ENCODE measurements at places on chromosomes 5 and 9.

GRCh38 chr5:90915393-90915792 lies 356.8 kb downstream of the ADGRV1 start:
- DNase-seq, result no peak

DNA sequence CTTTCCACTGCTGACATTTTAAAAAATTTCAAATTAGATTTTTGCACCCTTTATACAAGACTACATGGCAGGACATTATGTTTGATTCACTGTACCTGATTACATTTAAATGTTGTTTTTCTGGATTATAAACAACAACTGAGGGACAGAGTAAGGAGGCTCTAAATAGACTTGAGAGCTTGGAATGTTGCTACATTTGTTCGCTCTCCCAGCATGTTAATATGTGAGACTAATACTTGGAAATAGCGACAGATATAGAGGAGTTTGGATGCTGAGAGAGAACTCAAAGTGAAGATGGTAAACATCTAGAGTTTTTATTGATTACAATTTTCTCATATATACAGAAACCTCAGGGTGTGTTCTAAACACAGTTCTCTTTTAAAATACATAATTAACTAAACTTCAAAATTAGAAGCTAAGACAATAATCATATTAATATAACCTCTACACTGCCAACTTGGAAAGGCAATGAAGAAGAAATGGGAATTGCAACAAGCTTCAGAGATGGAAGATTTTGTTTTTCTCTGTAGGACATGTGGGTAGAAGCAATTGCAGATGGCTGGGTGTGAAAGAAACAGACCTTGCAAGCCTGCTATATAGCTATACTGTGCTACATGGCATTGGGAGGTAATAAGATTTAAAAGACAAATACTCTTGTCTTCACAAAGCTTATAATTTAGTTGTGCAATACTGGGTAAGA lies 1.4 kb upstream of the NDFIP1 start:
- no peak for DNase-seq

DNA sequence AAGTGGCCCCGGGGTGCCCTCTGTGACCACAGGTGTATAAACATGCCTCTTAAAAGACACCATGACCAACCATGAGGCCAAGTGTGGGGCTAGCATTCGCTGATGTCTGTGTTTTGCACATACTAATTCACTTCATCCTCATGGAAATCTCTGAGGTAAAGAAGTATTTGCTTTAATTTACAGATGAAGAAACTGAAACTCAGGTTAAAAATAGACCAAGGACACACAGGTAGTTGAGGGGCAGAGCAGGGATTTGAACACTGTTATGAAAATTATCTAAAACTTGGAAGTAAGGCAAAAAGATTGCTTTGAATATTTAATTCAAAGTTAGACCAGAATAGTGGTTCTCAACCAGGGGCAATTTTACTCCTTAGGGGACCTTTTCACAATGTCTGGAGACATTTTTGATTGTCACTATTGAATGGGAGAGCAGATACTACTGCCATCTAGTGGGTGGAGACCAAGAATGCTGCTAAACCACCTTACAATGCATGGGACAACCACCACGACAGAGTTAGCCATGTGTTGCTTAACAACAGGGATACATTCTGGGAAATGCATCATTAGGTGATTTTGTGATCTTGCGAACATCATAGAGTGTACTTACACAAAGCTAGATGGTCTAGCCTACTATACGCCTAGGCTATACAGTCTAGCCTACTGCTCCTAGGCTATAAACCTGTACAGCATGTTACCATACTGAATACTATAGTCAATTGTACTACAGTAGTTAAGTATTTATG lies 8.0 kb upstream of the FXN start:
- DNase-seq, result peak; percentile 31

- DNase-seq, result no peak
Observed at GRCh38 chr9:1454616-1455347, 404.6 kb downstream of the DMRT2 start.

DNA sequence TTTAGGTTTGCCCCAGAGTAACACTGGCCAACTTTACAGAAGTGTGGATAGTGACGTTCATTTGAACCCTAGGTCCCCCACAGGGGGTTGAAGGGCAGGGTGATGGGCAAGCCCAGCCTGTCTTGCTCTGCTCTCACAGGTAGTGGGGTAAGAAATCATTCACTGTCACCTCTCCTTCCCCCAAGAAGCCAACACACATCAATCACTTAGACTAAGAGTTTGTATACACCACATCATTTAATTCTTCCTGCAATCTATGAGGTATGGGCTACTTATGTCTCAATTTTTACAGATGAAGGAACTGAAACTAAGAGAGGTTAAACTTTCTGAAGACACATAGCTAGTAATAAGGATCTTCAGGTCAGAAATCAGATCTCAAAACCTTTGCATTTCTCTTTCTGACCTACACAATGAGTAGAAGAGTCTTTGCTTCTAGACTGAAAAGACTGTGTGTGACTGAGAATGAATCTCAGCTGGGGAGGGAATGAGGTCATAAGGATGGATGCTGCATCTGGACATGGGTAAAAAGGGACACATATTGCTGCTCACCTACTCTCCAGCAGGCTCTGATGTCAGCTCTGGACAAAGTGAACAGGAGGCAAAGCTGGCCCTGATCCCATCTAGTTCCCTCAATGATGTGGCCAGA lies 81.0 kb upstream of the EQTN start:
- DNase-seq, result no peak

GRCh38 chr9:68808338-68808890 lies 103.4 kb downstream of the PIP5K1B start:
- no peak for DNase-seq

- DNase-seq, result no peak
Observed at GRCh38 chr5:107874795-107875194, 204.1 kb upstream of the EFNA5 start.

GRCh38 chr9:114250648-114251047 lies 72.2 kb upstream of the ORM1 start:
- DNase-seq, result no peak

DNA sequence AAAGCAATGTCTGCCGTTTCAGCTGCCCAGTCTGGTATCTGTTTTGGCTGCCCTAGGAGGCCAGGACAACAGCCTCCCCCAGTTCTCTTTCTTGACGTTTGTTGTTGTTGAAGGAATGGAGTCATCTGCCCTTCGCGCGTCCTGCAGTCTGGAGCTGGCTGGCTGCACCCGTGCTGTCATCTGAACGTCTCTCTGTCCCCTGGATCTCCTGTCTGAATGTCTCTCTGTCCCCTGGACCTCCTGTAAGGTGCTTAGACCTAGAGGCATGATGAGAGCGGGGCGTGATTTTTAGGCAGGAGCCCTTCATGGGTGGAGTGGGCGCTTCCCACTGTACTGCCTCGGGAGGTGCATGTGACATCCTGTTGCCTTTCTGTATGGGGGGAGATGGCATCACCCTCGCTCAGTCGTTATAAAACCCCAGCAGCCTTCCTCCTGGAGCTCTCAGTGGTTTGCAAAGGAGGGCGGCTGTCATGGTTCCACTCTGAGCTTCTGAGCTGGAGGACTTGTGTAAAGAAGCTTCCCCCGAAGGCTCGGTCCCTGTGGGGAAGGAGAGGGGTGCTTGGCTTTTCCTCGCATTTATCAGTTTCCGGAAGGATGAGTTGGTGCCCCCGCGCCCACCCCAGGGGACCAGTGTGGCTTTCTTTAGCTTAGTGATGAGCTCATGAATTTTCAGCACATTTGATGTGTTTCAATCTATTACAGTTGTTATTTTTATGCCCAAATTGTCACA lies 49.8 kb upstream of the OLFM1 start:
- DNase-seq, result no peak

DNA sequence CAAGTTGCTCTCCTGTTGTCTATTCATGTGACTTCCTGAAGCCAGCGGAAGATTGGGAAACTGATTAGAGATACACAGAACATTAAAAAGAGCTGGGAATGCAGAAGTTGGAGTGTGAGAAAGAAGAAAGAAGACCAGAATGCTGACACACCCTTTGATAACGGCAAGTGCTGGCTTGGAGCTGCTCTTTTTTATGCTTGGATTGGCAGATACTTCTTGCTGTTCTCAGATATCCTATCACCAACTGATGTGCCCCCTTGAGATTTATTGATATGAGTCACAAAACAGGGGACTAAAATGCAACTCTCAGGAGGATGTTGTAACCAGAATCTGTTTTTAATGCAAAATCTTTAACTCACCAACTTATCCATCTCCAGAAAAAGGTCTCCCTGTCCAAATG lies 56.0 kb upstream of the ASTN2 start:
- DNase-seq, result no peak

GRCh38 chr9:4603830-4604229 lies 58.3 kb upstream of the PLPP6 start:
- DNase-seq, result no peak
